ENCODE measurements at places on chromosomes 5 and 9.

DNA sequence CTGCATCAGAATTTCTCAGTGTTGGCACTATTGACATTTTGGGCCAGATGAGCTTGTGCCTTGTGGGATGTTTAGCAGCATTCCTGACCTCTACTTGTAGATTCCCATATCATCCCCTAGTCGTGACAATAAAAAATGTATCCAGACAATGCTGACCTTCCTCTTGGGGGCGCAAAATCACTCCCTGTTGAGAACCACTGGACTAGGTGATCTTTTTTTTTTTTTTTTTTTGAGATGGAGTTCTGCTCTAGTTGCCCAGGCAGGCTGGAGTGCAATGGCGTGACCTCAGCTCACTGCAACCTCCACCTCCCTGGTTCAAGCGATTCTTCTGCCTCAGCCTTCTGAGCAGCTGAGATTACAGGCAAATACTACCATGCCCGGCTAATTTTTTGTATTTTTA lies 22.6 kb downstream of the STXBP1 start:
- no peak for DNase-seq

GRCh38 chr5:9922719-9923118 lies 292.6 kb upstream of the TAS2R1 start:
- DNase-seq, result no peak

DNA sequence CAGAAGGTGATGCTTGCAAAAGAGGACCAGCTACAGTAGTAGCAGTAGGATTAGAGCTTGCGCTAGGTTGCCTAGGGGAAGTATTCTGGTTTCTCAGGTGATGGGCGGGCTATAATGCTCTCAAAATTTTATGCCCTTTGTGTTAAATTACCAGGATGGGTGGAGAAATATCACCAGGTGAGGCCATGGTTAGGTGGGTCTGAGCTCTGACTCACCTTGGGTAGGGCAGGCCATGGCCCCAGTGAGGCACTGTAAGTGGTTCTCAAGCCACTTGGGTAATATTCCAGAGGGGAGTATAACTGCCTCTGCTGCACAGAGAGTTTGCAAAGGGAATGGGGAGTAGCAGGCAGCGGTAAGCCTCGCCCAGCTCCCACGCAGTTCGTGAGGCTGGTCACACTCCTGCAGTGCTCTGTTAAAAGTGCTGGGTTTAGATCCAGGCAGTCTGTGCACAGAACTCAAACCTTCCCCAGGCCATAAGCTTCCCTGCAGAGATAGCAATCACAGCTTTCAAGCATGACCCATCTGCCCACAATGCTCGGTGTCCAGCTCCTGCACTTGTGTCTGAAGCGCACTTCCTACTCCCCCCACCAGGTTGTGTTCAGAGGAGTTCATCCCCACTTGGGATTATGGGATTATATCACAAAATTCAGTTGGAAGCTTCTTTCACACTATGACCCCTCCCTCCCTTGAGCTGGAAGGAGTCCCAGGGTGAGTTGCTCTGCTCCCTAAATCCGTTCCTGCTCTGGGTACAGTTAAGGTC lies 575.0 kb downstream of the CHSY3 start:
- DNase-seq, result no peak

- DNase-seq, result peak; percentile 51
Measured at GRCh38 chr9:75071530-75072122, 16.3 kb downstream of the NMRK1 start.
